ENCODE measurements at places on chromosomes 3 and 15.

- DNase-seq = no peak
Measured at GRCh38 chr3:187570776-187571175, 99.4 kb downstream of the SST start.

- no peak for DNase-seq
Measured at GRCh38 chr3:13294442-13295351, 125.4 kb downstream of the NUP210 start.

DNA sequence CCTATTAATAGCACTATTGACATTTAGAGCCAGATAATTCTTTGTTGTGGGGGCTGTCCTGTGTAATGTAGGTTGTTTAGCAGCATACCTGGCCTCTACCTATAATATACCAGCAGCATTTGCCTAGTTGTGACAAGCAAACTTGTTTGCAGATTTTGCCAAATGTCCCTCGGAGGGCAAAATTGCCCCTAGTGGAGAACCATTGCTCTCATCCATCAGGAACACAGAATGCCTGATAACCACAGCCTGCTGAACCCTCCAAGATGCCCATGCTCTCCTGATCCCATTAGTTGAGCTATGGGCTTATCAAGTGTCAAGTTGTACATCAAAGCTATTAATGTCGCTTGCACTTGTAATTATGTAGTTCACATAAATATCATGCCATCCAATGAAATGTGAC is 15.0 kb upstream of the KBTBD8 start:
- DNase-seq = no peak

GRCh38 chr3:142216321-142216720 is 9.1 kb downstream of the GK5 start:
- no peak for DNase-seq
